ENCODE measurements at places on chromosomes 4 and X.

- DNase-seq = no peak
These were observed 130.8 kb upstream of the SFRP2 start for GRCh38 chr4:153919667-153920066.

- no peak for DNase-seq
These were observed 83.0 kb downstream of the MAMLD1 start for GRCh38 chrX:150446151-150446550.

DNA sequence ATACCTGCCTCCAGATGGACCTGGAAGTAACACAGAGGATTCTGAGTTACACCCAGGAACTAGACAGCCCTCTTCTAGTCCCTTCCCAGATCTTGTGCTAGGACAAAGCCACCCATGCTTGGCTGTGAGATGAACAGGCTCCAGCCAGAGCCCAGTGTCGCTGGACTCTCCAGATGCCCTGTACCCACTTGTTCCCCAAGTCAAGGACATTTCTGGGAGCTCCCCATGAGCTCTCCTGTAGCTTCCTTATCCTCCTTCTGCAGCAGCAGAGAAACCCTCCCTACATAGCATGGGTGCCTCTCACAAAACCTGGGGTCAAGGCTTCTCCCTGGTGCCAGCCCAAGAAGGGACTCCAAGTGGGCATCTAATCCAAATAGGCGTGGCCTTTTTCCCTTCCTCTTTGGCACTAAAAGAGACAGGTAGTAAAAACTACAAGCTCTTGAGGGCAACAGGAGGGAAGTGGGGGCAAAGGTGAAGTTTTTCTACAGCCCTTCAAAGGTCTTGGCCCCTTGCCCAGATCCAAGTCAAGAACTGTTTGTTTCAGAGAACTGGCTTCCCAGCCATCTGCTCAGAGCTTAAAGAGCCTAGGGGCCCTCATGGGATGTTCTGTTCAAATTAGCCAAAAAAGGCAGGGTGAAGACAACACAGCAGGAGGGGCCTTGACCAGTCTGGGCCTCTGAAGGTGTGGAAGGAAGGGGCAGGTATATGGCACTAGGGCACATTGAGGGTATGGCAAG, 8.5 kb upstream of the ERCC6L start:
- no peak for DNase-seq

- no peak for DNase-seq
These were observed 168.0 kb upstream of the PACRGL start for GRCh38 chr4:20532116-20532790.

DNA sequence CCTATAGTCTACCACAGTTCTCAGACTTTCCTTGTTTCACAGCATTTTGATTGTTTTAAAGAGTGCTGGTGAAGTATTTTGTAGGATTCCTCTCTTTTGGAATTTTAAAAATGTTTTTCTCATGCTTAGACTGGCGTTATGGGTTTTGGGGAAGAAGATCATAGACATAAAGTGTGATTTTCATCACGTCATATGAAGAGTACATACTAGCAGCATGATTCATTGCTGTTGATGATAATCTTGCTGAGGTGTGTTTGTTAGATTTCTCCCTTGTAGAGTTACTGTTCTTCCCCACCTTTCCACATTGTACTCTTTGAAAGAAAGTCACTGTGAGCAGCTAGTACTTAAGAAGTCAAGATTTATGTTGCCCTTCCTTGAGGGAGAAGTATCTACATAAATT, 396.1 kb upstream of the GNPDA2 start:
- DNase-seq = no peak

DNA sequence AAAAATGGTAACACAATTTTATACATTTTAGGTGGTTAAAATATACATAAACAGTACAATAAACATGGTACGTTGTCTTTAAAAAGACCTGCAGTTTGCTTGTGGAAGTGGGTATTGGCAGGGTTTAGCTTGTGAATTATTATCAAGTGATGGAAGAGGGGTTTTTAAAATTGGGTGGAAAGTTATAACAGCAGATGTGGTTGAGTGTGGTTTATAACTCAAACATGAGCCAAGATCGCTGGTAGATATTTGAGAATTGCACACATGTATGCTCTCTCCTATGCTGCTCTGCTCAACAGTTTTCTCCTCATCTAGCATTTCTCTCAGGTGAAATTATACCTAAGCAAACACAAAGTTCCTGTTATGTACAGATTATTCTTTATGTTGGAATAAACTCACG, 14.0 kb downstream of the EPGN start:
- DNase-seq = no peak
